ENCODE measurements at places on chromosomes 7 and 10.

- no peak for DNase-seq
Measured at GRCh38 chr7:133904776-133905175, 222.4 kb upstream of the LRGUK start.

DNA sequence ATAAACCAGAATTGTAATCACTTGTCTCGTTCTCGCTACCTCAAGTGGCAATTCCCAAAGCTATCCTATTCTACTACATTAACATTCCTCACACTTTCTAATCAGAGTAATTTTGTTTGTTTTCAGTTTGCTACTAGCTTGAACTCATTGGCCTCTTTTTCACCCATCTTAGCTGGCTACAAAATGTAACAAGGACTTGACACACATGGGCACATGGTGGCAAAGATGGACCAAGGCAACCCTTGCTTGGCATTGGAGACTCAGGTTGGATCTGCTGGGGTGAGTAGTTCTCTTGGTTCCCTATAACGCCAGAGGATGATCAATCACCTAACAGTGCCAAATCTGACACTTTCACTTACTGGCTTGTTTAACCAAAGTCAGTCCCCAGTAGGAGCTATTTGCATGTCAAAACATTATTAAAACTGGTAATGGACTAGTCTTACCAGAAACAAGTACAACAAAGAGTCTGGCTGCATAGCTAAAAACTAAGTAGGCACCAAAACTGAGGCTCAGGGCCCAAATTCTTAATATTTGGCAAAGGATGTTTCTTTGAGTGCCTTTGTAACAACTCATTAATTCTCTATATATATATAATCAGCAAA is 1.9 kb downstream of the USP6NL start:
- no peak for DNase-seq

DNA sequence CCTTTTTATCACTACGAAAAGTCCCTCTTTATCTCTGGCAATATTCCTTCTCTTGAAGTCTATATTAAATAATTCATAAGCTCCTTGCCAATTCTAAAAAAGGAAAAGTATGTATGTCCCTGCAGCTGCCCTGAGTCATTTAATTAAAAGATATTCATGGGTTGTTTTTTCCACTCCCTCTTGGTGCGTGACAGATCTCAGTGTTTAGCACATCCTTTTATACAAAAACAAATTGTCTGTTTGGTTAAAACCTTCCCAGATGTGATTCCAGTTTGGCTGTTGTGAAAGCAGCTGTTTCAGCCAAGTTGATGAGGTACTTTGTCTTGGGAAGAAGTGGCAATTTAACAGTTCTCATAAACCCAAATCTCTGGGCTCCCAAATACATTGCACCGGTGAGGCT is 33.8 kb upstream of the PRLHR start:
- no peak for DNase-seq

DNA sequence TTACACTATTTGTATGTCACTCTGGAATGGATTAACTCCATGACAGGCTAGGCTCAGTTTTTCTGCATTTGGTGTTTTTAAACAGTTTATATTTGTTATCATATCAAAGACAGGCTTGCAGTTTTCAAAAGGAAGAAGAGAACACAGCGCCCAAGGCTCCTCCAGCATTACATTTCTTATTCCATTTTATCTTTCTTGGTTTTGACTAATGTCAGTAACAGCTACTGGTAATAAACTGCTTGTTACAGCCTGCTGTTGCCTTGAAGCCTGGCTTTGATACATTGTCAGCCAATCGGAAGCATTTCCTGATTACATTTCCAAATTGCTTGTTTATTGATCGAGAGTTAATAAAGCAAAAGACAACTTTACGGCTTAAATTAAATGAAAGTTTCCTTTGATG is 166.0 kb upstream of the MDFIC start:
- DNase-seq, result no peak

DNA sequence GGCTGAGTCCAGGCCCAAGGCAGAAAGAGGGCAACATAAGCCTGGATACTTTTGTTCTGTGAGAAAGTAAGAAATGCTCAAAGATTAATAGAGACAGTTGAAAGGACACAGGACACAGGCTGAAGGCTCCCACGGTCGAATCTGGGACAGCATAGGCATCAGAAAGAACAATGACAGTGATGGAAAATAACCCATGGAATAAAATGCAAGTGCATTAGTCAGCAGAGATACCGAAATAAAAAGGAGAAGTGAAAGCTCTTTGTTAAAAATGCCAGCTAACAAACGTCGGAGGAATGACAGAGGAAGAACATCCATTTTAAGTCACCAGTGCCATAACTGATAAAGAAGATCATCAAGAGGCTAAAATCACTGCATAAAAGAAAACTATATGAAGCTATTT is 19.6 kb upstream of the AGAP5 start:
- no peak for DNase-seq

- DNase-seq, result no peak
Measured at GRCh38 chr10:18400906-18401245, 250.5 kb downstream of the NSUN6 start.

- DNase-seq, result no peak
Measured at GRCh38 chr7:93146472-93147141, 1.6 kb downstream of the SAMD9L start.

- DNase-seq, result no peak
Measured at GRCh38 chr10:3926675-3927525, 141.9 kb upstream of the KLF6 start.

DNA sequence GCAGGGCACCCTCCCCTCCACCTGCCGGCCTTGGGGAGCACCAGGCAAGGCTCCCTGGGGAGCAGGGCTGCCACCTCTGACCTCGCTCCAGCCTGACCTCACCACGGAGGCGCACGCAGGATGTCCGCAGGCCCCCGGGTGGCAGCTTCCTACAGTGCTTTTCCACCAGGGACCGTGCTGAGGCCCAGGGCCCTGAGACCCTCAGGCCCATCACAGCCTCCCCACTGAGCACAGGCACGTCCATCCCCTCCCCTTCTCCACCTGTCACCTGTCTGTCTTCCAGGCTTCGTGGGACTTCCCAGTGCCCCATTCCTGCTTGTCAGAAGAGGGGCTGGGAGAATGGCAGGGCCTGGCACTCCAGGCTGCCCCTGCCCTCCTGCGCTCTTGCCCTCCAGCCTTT is 90.1 kb downstream of the LHPP start:
- DNase-seq, result no peak

DNA sequence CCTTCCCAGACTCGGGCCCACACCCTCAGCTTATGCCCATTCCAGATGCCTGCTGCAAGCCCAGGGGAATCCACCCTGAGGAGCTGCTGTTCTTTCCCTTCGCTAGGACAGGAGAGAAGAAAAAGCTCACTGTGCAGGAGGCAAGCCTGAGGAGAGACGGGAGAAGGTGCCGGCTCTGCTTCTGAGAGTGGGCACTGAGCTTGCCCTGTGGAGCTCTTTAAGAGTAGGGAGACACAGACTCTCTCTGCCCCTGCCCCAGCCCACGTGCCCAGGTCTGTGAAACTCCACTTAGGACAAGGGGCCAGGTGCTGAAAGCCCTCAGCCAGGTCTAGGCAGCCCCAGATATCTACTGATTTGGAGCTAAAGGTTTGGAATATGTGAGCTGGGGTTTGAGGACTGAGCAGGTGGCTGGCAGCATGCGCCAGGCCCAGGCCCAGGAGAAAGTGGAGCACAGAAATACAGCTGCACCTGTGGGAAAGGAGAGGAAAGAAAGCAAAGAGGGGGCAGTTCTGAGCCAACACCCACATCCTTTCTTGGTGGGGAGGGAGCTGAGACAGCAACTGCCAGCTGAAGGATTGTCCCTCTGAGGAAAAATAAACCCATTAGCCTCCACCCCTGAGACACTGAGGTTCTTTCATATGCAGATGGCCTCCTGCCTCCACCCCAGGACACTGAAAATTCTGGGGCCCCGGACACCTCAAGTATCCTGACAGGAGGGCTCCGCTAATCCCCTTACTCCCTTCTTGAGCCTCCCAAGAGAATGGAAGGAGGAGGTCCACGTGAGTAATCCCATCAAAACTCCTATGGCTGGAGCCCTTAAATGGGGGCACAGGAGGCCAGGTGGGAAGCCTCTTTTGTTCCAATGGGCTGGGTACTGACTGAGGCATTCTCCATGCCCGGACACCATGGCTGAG is 7.3 kb downstream of the POLL start:
- DNase-seq, result no peak

- no peak for DNase-seq
Measured at GRCh38 chr7:37193087-37193774, 255.4 kb downstream of the ELMO1 start.

DNA sequence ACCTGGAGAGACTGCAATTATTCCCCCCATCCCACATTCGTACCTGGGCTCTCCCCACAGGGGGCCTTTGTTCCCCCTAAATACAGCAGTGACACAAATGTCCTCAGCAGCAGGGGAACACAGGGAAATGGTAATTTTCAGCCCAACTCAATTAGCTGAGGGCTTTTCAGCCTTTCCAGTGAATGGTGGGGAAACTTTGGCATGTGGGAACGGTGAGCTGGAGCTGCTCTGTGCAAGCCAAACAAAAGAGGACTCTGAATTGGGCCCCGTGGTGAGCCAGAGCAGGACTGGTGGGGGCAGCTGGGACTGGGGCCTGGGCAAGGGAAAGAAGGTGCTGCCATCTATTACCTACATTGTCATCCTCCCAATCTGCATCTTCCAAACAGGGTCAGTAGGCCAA is 51.0 kb downstream of the FBXW4 start:
- no peak for DNase-seq

GRCh38 chr10:110717781-110718589 is 73.8 kb downstream of the RBM20 start:
- DNase-seq, result no peak

GRCh38 chr10:19098803-19099202 is 50.2 kb downstream of the MALRD1 start:
- no peak for DNase-seq

GRCh38 chr10:10039595-10039994 is 978.1 kb upstream of the CELF2 start:
- DNase-seq, result no peak

- DNase-seq, result no peak
Measured at GRCh38 chr7:144805627-144806239, 30.1 kb downstream of the TPK1 start.

DNA sequence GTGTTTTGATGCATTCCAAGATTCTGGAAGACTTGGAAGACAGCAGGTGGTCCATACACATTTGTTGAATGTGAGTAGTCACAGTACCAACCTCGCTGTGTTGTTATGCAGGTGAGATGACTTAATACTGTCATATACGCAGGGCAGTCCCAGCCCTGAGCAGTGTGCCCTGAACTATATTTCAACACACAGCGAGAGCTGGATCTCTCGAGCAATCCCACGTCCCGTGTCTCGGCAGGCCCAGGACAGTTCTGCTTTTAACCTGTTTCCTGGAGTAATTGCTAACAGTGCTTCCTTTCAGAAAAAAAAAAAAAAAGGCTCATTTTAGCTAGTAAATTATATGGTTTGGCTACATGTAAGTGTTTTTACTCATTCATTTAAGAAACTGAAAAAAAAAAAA is 179.7 kb downstream of the PRKCQ start:
- no peak for DNase-seq

- DNase-seq, result no peak
Measured at GRCh38 chr7:84194484-84195271, at the start of gene SEMA3A. SEMA3A (minus strand) TSS chr7:84194789; CDS start chr7:84194586, 203 bp downstream.

DNA sequence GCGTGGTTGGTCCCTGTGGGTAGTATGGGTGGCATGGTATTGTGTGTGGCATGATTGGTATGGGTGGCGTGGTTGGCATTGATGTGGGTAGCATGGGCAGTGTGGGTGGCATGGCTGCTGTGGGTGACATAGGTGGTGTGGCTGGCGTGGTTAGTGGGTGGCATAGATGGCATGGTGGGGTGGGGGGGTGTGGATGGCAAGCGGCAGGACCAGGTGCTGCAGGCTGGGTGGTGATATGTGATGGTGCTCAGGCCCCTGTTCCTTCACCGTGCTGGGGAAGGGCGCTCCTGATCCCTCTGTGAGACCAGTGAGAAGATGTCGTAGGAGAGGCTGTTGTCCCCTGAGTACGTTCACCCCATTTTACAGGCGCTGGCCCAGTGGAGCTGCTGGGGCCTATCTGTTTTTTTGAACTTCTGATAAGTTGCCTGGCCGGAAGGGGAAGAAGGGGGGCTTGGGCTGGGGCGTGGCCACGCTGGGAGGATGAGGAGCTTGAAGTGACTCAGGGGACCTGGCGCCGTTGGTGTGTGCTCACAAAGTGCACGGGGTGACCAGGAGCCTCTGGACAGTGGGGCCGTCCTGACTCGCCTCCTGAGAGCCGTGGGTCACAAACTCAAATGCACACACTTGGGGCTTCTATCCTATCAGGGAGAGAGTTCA is 17.5 kb downstream of the INPP5A start:
- DNase-seq, result no peak

- DNase-seq, result no peak
Measured at GRCh38 chr10:126921162-126921561, 15.9 kb downstream of the DOCK1 start.

DNA sequence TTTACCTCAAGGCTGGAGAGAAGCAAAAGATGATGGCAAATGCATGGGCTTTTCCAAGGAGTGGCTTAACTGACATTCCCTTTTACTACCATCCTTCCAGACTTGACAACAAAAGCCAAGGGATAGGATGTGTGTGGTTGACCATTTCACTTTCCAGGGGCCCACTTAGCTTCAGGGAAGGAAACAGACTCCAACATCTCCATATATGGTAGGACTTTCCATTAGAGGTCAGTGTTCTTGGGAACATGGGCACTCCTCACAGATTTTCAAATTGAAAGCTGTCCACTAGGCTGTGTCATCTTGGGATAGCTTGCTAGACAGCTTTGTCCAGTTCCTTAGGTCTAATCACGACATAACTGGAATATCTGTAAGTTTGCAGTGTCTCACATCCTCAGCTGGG is 118.1 kb upstream of the NAMPT start:
- no peak for DNase-seq

DNA sequence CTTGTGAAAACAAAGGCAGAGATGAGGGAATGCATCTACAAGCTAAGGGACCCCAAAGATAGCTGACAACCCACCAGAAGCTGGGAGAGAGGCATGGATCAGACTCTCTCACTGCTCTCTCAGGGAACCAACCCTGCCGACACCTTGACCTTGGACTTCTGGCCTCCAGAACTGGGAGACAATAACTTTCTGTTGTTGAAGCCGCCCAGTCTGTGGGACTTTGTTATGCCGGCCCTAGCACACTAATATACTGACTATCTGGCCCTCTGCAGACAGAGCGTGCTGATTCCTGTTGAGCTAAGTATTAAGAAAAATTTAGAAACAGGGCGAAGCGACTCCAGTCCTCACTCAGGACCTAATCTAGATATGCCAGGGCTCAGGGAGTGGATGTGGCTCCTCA is 144.3 kb upstream of the TCF7L2 start:
- DNase-seq, result no peak

DNA sequence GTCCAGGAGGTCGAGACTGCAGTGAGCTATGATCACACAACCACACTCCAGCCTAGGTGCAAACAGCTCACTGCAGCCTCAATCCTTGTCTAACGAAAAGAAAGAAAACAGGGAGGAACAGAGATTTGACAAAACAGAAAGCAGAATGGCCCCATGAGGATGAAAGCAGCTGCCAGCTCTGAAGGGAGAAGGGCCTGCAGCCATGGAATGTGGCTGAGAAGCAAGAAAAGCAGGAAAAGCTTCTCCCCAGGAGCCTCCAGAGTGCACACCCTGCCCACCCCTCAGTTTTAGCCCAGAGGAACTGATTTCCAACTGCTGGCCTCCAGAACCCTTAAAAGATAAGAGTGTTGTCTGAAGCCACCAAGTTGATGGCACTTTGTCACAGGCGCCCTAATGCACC is 13.0 kb downstream of the ESYT2 start:
- no peak for DNase-seq

- DNase-seq, result no peak
Measured at GRCh38 chr7:133409421-133409820, 156.5 kb downstream of the EXOC4 start.
